ENCODE measurements at places on chromosomes 3 and 15.
A peak's percentile ranks its signal among the peaks of the same experiment; 100 is the strongest.

DNA sequence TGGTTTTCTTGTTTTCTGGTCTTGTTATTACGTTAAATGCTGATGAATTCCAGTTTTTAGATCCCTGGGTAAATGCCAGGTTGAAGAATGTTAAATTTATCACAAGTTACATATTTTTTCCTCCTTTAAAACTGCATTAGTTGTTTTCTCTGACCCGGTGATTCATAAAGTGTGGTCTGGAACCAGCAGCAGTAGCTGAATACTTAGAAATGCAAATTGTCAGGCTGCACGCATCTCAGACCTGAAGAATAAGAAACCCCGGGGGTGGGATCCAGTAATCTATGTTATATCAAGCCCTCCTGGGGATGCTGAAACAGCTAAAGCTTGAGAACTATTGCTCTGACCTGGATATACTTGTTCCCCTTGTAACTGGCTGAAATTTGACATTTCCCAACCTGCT, 69.1 kb downstream of the PEX5L start:
- no peak for DNase-seq

GRCh38 chr3:28982906-28983305, 298.0 kb upstream of the RBMS3 start:
- DNase-seq, result no peak

- DNase-seq, result no peak
Observed at GRCh38 chr15:60801395-60801794, 322.5 kb upstream of the ICE2 start.

- no peak for DNase-seq
Observed at GRCh38 chr15:92000709-92001108, 147.2 kb downstream of the SLCO3A1 start.

DNA sequence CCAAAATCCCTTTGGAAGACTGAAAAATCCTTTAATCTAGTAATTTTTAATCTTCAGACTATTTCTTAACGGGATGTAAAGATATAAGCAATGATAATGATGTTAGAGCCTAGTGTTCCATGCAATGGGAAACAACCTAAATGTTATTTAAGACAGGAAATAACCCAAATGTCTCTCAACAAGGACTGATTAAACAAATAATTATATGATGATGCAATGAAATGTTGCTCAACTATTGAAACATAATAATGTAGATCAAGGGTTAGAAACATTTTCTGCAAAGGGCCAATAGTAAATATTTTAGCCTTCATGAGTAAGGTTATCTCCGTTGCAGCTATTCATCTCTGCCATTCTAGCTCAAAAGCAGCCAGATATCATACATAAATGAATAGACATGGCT, 275.4 kb downstream of the NEK10 start:
- DNase-seq, result no peak

GRCh38 chr3:127200086-127200691, 7.3 kb downstream of the PRR23E start:
- no peak for DNase-seq

DNA sequence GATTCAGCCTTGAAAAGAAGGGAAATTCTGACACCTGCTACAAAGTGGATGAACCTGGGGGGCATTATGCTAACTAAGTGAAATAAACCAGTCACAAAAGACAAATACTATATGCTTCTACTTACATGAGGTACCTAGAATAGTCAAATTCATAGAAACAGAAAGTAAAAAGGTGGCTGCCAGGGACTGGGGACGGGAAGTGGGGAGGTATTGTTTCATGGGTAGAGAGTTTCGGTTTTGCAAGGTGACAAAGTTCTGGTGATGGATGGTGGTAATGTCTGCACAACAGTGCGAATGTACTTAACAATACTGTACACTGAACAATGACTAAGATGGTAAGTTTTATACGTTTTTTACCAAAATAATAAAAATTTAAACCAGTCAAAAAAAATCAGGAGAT, 4.8 kb downstream of the IDH2 start:
- peak; percentile 36 for DNase-seq

DNA sequence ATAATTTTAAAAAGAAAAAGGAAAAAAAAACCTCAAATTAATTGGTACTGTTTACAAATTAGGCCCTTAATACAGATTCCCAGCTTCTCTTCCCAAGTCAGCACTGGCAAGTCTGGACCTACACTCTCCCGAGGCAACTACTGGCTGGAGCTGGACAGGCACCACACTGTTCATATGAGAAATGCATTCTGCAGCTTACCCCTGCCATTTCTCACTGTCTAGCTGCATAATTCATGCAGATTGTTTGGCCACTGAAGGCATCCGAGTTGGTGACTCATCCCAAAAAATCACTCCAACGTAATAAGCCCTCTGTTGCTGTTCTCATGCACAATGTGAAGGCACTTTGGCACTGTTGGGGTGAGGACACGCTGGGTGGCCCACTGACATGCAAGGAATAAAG, 45.3 kb downstream of the ROPN1B start:
- DNase-seq, result no peak

Measured in stimulated activated CD4-positive, alpha-beta T cell treated with anti-CD3 and anti-CD28 coated beads, Interleukin-12 subunit alpha, Interleukin-12 subunit beta, amount 100 ng/mL, for 24 hours (primary cell).